NT2/D1 (cell line): ENCODE measurements at places on chromosomes 3 and 15.

DNA sequence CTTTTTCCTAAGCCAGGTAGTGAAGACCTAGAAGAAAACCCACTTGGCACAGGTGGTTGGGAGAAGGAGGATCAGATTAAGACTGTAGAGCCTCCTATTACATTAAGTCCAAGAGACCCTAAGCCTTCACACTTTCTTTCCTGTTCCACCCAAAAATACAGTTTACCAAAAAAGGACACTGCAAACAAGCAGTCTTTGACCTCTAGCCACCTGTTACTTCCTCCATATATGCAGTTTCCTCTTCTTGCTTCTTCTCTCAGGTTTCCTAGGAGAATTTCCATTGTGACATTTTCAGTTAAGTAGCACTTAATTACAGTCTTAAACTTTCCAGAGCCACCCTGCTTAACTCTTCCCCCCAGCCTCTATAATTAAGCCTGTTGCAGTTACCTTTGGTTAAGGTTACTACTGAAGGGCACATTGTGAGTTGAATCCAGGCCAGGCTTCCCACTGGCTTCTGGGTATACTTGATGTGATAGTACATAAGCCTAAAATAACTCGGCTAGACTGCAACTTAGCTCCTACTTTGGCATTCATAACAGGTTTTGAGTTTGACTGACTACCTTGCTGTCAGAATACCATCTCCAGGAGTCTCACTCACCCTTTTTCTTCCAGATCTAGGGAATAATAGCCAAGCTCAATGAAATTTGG, 114.2 kb upstream of the UMPS start:
- no peak for DNase-seq

- no peak for DNase-seq
These were observed 120.1 kb downstream of the LRRN1 start for GRCh38 chr3:3919316-3919715.

DNA sequence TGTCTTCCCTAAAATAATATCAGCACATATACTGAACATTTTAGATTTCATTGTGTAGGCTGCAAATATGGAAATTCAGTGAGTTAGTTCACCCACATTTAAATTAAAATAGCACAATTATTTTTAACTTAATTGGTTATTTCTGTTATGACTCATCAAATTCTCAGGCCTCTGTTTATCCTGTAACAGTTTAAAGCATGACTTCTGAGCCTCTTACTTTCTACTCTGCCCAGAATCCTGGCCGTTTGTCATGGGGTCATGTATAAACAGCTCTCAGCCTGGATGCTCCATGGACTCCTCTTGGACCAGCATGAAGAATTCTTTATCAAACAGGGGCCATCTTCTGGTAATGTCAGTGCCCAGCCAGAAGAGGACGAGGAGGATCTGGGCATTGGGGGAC, 12.2 kb downstream of the TUBGCP4 start:
- DNase-seq, result no peak

DNA sequence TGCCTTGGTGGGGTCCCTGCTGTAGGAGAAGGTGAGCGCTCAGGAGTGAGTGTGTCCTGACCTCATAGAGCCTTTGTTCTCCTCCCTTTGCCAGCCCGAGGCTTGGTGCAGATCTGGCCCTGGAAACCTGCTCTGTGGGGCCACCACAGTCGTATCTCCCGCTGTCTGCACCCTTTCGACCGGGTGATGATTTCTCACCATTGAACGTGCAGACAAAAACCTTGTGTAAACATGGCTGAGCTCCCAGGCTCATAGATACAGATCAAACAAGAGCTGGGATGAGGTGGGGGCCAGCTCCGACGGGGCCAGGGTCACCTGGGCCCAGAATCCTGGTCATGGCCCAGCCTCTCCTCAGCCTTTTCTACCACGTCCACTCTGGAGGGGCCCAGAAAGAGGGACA, 34.6 kb upstream of the ESYT3 start:
- DNase-seq, result no peak

GRCh38 chr3:177197041-177197726, at the start of gene TBL1XR1:
Gene TBL1XR1, minus strand, starts transcription at chr3:177197482. Its CDS starts 132,505 bp downstream, at chr3:177064977.
- DNase-seq, result peak; percentile 81

GRCh38 chr3:157248590-157249422, 88.9 kb upstream of the CCNL1 start:
- peak; percentile 38 for DNase-seq

DNA sequence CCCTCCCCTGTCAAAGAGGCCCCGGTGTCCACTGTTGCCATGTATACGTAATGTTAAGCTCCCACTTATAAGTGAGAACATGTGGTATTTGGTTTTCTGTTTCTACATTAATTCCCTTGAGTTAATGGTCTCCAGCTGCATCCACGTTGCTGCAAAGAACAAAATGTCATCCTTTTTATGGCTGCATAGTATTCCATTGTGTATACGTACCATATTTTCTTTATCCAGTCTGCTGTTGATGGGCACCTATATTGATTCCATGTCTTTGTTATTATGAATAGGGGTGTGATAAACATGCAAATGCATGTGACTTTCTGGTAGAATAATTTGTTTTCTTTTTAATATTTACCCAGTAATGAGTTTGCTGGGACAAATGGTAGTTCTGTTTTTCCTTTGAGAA, 43.3 kb upstream of the AGTR1 start:
- DNase-seq, result no peak

GRCh38 chr3:138173769-138174420, 826 bp downstream of the DBR1 start:
- DNase-seq, result no peak

GRCh38 chr3:117306299-117306698, 596.7 kb downstream of the TUSC7 start:
- no peak for DNase-seq

- no peak for DNase-seq
These were observed 109.0 kb downstream of the SAMMSON start for GRCh38 chr3:70108546-70108945.

DNA sequence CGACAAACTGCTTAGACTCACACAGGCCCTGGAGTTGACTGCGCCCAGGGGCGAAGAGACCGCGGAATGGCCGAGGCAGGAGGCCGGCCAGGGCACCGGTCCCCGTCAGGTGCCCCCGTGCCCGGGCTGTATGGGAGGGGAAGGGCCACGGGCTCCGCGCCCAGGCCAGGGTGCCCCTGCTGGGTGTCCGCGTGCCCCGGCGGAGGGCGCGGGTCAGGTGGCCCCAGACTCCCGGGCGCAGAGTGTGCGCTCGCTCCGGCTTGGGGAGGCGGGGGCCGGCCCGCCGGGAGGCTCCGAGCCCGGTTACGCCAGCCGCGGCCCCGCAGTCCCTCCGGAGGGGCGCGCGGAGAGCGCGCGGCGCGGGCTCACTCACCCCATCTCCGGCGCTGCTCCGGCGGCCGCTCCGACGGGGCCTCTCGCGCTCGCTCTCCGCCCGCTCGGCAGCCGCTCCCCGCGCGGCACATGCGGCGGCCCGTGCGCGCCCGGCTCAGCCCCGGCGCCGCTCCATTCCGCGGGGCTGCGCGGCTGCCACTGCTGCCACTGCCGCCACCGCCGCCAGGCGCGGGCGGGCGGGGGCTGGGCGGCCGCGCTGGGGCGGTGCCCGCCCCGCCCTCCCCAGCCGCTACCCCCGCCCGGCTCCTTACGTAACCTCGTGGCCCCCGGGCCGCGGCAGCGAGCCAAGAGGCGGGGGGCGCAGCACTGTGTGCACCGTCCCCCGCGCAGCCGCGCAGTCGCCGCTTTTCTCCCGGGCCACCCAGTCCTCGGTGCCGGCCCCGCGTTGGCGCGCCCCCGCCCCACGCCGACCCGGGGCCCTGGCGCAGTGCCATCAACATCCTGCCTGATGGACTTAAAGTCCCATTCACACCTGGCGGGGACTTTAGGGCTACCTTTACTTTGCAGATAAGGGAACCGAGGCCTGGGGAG, at the start of gene HOMER2:
Gene HOMER2, minus strand, starts transcription at position 563 of the 924 bp plus-strand sequence. Its CDS starts 185 bp downstream, at position 378.
- no peak for DNase-seq

DNA sequence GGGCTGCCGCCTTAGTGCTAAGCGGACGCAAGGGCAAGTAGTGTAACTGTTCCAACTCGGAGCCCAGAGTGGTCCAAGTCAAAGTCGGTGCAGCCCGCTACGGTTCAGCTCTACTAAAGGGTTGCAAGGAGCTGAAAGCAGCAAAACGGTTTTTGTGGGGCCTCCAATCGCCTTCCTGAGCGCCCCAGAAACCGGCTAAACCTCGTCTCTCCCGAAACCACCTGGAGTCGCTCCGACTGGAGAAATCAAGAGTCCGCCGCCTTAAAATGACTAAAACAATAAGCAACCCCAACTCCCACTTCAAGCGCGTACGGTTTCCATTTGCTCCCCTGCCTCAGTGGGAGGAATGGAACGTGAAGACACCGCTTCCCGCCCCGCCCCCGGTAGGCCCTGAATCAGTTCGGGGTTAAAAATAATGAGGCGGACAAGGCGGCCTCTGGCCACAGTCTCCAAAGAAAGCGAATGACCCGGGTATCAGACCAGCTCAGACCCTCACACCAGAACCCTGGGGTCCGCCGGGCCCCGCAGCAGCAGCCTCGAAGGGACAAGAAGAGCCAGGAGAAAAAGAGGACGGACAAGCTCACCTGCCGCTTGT, 401 bp downstream of the SEC11A start:
- no peak for DNase-seq

DNA sequence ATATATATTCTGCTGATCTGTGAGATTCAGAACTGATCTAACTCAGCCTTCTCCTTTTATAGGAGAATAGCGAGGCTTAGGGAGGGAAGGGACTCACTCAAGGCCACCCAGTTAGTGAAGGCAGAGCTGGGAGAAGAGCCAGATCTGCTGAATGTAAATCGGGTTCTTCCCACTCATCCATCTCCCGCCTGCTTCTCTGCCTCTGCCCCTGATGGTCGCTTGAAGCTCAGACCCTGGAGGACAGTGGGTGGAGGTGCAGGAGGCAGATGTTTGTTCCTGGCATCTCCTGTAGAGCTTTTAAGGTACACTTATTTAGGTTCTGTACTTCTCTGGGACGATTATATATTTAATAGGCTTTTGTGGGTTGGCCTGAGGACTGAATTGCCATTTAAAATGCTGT, 4.3 kb downstream of the PDIA5 start:
- DNase-seq, result no peak

DNA sequence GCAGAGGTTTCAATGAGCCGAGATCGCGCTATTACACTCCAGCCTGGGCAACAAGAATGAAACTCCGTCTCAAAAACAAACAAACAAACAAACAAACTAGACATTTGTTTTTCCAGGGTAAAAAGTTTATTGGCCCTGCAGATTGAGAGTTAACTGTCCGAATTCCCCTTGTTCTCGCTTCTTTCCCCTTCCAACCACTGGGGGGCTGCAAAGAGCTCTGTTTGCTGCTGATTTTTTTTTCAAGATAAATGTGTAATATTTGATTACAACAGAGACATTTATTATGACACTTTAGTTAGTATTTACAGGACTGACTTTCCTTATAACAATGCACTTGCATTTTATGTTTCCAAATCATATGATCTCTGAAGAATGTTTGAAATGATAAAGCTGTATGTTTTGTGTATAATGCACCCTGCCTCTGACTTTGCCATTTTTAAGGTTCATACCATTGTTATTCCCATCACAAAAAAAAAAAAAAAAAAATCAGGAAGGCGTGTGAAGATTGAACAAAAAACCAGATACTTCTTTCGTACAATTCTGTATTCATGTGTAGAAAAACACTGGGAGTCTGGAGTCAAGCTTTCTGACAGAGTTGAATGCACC, 2.8 kb downstream of the CLSTN2 start:
- DNase-seq, result no peak

GRCh38 chr3:100833483-100833882, 124.2 kb downstream of the TFG start:
- no peak for DNase-seq

GRCh38 chr3:94291686-94292085, 228.8 kb downstream of the NSUN3 start:
- no peak for DNase-seq

DNA sequence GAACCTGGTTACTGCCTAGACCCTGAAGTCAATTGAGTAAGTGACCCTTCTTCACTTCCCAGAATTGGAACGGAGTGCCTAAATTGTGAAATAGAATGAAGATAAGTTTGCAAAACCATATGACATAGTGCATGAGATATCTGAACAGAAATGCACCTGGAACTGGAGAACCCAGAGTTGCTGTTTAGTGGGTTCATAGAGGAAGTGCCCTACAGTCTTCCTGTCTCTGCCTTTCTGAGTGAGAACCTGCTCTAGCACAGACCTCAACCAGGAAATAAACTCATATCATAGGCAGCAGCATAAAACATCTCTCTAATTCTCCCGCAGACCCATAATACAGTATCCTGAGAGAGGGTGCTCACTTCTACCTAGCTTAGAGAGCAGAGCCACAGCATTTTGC, 82.9 kb downstream of the EOMES start:
- DNase-seq, result no peak

- DNase-seq, result no peak
These were observed 115.6 kb downstream of the CHDH start for GRCh38 chr3:53730576-53730975.

- DNase-seq, result no peak
These were observed 65.0 kb downstream of the WWTR1 start for GRCh38 chr3:149592758-149593240.

DNA sequence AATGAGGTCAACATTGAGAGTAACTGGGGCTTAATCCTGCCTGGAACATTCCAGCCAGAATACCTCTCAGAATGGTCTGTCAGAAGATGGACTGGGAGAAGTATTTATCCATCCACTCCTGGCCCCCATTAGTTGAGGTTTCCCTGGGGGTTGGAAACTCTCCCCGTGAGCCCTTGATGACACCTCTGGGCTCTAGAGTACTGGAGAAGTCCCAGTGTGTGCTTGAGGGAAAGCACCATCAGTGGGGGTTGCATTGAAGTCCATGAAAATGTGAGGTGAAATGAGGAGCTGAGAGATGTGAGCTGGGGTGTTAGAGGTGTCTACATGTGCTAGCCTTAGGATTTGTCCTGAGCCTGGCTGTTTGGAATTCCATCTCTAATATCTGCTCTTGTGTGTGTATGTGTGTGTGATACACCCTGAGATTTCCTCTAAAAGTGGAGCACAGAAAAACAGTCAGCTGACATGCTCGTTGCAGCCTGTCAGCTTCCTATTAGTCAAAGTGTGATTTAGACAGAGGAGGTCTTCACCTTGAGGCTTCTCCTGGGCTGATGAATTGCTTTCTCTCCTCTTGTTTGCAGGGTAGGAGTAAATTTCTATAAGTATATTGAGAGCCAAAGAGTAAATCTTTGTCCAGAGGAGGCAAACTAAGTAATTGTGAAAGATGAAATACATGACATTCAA, 67.6 kb downstream of the NR1D2 start:
- DNase-seq, result no peak

GRCh38 chr3:36894914-36895313, 49.9 kb downstream of the TRANK1 start:
- no peak for DNase-seq

DNA sequence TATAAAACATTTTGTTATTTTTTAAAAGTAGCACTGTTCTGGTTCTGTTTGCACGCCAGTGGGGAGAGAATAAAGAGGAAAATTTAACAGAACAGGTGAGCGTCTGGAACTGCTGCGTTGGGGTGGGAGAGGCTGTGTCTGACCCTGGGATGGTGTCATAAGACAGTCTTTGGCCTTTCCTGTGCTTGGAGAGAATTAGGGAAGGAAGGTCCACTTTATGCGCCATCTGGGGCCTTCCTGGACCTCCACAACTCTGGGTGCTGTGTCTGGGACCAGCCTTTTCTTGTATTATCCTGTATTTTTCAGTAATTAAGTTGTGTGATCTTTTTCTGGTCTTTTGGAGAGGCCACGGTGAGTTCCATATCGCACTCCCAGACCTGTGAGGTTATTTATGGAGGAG, 3.3 kb downstream of the FAM43A start:
- no peak for DNase-seq
